B cell (primary cell): ENCODE measurements at places on chromosomes 12 and 14. TPM values are rescaled to one million over a fixed set of nuclear protein-coding genes. Genes with fewer than 3 reads are reported as not detected.

The RASAL1 gene
- total RNA-seq = 11.0 and 13.9 TPM in 2 replicates

The RFX4 gene
- not detected in 2 replicates for total RNA-seq

The JPH4 gene
- not detected in 2 replicates for total RNA-seq

The PRKD1 gene
- total RNA-seq = 3.3 and 4.3 TPM in 2 replicates

The PARP11 gene
- 24.3 and 26.3 TPM in 2 replicates for total RNA-seq

The GPR162 gene
- total RNA-seq = not detected in 2 replicates

DNA sequence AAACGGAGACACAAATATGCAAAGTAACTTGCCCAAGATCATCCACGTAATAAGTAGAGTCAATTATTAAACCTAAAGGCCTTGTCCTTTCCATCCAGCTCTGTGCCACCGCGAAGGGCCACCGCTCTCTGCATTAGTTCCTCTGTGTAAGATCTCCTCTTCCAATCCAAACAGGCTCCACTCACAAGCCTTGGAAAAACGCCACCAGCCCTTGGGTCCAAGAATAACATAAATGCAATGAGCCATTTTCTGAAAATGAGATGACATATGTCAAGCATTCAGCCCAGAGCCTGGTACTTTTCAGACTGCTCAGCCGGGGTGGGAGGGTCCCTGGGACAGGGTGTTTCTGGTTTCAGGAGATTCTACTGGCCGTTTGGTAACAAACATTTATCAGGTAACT lies 30.0 kb downstream of the DGLUCY start:
- H3K27me3 ChIP-seq = no peaks in the 10 kb centered on the region
- H3K36me3 ChIP-seq = no peaks in the 10 kb centered on the region

DNA sequence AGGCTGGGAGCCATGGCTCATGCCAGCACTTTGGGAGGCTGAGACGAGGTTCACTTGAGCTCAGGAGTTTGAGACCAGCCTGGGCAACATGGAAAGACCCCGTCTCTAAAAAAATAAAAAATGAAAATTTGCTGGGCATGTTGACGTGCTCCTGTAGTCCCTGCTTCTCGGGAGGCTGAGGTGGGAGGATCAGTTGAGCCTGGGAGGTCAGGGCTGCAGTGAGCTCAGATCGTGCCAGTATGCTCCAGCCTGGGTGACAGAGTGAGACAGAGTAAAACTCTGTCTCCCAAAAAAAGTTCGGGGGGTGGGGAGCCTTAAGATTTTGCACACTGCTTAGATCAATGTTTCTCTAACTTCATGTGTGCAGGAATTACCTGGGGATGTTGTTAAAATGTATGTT lies 30.9 kb downstream of the ATP2A2 start:
- peaks cover 3% of the 10 kb centered on the region for H3K36me3 ChIP-seq
- DNase-seq = no peak
- H3K4me3 ChIP-seq = no peak overlapping the region
- H3K27ac ChIP-seq = peak overlapping the region; percentile 13

DNA sequence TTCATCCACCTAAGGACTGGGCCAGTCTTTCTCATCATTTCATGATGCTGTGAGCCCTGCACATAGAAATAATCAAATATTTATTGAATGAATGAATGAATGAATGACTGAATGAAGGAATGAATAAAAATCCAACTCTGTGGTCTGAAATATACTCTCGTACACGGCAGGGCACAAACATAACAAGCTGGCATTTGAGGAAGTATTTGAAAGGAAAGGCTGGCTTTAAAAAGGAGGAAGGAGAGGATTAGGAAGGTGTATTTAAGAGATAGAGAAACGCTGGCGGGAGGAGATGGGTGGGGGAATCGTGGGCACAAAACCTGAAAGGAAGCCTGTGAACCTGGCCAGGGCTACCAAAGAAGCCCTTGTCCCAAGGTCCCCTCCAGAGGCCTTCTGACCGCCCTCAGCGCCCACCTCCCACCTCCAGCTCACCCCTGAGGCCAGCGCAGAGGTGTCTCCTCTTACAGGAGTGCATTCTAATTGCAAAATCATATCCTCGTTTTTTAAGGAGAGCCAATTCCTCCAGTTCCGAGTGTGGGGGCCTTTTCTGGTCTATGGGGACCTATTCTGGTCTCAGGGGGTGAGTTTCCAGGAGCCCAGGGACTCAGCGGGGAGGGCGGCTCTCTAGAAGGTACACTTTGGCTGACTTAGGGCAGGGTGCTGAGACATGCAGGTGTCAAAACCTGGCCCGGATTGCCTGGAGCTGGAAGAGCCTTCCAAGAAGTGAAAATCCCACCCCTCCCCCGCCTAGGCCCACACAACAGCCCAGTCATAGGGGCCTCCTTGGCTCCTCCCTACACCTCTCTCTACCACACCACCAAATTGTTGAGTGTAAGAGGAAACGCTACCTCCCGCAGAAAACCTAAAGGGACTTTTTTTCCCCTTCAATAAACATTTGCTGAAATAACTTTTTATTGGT lies 8.7 kb upstream of the JDP2 start:
- no peak overlapping the region for H3K4me3 ChIP-seq
- no peak overlapping the region for H3K27ac ChIP-seq
- peak; percentile 50 for DNase-seq
- no peaks in the 10 kb centered on the region for H3K27me3 ChIP-seq

- H3K27me3 ChIP-seq = no peaks in the 10 kb centered on the region
- DNase-seq = no peak
- no peak overlapping the region for H3K27ac ChIP-seq
- H3K36me3 ChIP-seq = no peaks in the 10 kb centered on the region
- H3K4me3 ChIP-seq = no peak overlapping the region
- H3K4me1 ChIP-seq = no peaks in the 10 kb centered on the region
Observed at GRCh38 chr12:67681105-67681778, 32.7 kb downstream of the DYRK2 start.

- H3K4me1 ChIP-seq = no peaks in the 10 kb centered on the region
- H3K27me3 ChIP-seq = no peaks in the 10 kb centered on the region
- DNase-seq = no peak
- no peaks in the 10 kb centered on the region for H3K36me3 ChIP-seq
- no peak overlapping the region for H3K4me3 ChIP-seq
Observed at GRCh38 chr14:73809391-73809790, 42.2 kb upstream of the PTGR2 start.

GRCh38 chr12:34400986-34401658 lies 378.8 kb downstream of the ALG10 start:
- peak; percentile 1 for DNase-seq
- no peaks in the 10 kb centered on the region for H3K4me1 ChIP-seq
- H3K27ac ChIP-seq = no peak overlapping the region

GRCh38 chr12:83514372-83514771 lies 827.7 kb downstream of the TMTC2 start:
- H3K4me3 ChIP-seq = no peak overlapping the region
- no peaks in the 10 kb centered on the region for H3K4me1 ChIP-seq
- no peak for DNase-seq
- no peaks in the 10 kb centered on the region for H3K36me3 ChIP-seq

- peaks cover 4% of the 10 kb centered on the region for H3K36me3 ChIP-seq
- peaks cover 6% of the 10 kb centered on the region for H3K4me1 ChIP-seq
- H3K27me3 ChIP-seq = no peaks in the 10 kb centered on the region
- no peak overlapping the region for H3K4me3 ChIP-seq
- peak; percentile 81 for DNase-seq
Observed at GRCh38 chr14:20327005-20327869, 5.8 kb downstream of the CCNB1IP1 start.

DNA sequence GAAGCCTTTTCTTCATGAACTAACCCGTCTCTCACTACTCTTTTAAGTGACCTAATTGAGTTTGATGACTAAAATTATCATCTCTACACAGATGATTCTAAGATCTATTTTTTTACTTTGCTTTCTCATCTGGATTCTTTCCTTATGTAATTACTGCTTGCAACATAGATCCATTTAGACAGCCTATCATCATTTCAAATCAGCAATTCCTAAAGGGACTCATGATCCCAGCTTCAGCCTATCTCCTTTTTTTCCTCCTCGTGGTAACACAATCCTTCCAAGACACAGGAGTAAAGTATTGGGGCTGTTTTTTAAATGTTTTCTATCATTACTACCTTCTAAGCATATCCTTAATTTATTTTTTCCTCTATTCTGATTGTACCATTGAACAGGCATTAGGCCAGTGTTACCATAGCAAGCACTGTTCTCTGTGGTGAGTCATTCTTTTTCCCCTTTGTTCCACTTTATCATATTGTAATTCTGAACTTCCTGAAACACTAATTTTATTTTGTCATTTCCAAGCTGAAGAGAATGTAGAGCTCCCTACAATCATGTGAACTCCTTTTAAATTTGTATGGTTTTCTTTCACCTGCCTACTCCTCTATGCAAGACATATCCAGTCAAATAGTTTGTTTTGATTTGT lies 190.4 kb upstream of the FAR2 start:
- no peak overlapping the region for H3K27ac ChIP-seq
- no peaks in the 10 kb centered on the region for H3K36me3 ChIP-seq
- no peaks in the 10 kb centered on the region for H3K4me1 ChIP-seq
- no peak for DNase-seq

DNA sequence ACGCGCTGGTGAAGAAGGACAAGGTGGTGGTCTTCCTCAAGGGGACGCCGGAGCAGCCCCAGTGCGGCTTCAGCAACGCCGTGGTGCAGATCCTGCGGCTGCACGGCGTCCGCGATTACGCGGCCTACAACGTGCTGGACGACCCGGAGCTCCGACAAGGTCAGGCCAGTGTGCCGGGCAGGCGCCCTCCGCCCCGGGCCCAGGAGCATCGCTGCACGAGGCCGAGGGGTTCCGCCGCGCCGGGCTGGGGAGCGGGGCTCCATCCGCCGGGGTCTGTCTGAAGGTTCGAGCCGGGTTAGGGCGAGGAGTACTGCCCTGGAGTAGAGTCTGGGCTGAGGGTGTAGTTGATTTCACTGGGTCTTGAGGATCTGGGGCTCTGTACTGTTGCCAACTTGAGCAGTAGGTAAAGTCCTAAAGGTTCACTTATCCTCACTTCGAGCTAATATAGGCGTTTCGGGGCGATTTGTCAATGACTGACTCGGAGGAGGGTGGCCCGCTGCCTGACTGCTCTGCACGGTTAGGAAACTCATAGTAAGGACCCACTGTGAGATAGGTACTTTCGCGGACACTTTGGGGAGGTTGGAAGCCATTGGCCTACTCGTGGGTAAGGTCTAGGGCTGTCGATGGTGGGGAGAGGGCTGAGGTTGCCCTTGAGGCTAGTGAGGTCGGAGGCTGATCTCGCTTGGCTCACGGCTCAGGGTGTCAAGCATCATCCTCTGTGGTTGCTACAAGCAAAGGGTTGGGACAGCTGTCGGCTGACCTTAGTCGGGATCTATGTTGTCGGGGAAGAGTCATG lies 574 bp downstream of the GLRX5 start:
- peak overlapping the region; percentile 54 for H3K4me3 ChIP-seq
- H3K27ac ChIP-seq = no peak overlapping the region
- peak; percentile 30 for DNase-seq
- H3K36me3 ChIP-seq = peaks cover 10% of the 10 kb centered on the region
- H3K4me1 ChIP-seq = peaks cover 36% of the 10 kb centered on the region

DNA sequence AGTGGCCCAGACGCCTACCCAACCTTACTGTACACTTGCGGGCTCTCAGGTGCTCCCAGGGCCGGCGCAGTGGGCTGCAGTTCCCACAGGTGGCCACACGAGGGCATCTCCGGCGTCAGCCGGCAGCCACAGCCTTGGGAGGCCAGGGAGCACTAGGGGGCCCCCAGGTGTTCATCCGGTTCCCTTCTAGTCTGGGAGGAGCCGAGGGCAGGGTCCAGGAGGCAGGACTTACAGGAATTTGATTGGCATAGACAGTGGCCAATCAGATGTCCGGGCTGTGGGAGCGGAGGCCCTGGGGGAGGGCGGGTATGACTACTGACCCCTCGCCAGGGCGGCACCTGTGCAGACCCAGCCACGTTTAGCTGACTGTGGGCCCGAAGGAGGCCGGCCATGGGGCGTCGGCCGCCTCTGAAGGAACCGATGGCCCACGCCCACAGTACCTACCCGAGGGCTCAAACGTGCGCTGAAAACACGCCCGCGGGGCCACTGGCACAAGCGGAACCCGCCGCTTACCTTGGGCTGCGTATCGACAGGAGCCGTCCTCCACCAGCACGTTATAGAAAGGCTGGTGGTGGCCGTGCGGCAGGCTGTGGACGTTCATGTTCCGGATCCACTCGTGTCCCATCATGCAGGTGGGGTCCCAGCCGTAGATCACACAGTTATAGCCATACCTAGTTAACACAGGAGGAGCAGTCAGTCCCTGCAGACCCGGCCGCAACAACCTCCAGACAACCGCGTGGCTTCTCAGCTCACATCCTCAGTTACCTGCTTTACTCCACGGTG lies 34.8 kb downstream of the FBXO21 start:
- no peaks in the 10 kb centered on the region for H3K4me1 ChIP-seq
- DNase-seq = peak; percentile 71
- peaks cover 88% of the 10 kb centered on the region for H3K36me3 ChIP-seq

GRCh38 chr12:53299101-53299453 lies 418 bp upstream of the MYG1 start:
- H3K4me1 ChIP-seq = peaks cover 51% of the 10 kb centered on the region
- peaks cover 5% of the 10 kb centered on the region for H3K36me3 ChIP-seq
- no peak for DNase-seq
- H3K4me3 ChIP-seq = peak overlapping the region; percentile 83
- H3K27ac ChIP-seq = peak overlapping the region; percentile 65

GRCh38 chr12:122584177-122584863 lies 57.3 kb downstream of the KNTC1 start:
- no peak overlapping the region for H3K27ac ChIP-seq
- H3K4me3 ChIP-seq = no peak overlapping the region
- no peaks in the 10 kb centered on the region for H3K4me1 ChIP-seq
- peaks cover 12% of the 10 kb centered on the region for H3K36me3 ChIP-seq
- DNase-seq = no peak
- no peaks in the 10 kb centered on the region for H3K27me3 ChIP-seq

DNA sequence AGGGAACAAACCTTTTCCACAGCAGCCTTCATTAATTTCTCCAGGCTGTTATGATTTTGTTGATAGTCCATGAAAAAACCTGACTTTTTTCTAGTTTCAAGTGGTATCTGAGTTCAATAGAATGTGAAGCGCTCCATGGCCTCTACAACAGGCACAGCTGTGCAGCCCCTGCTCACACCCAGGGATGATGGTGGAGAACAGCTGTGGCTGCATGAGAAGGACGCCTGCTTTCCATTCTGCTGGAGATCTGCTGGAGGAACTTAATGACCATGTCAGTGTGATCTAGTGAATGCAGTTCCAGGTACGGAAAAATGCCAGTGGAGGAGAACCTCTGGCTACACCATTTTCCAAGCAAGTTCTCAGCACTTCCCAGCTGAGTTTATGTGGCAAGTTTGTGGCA lies 80.6 kb downstream of the PIWIL1 start:
- no peaks in the 10 kb centered on the region for H3K4me1 ChIP-seq
- H3K36me3 ChIP-seq = no peaks in the 10 kb centered on the region
- H3K27me3 ChIP-seq = no peaks in the 10 kb centered on the region
- no peak overlapping the region for H3K4me3 ChIP-seq
- no peak for DNase-seq
- no peak overlapping the region for H3K27ac ChIP-seq

GRCh38 chr12:79409562-79409961 lies 281.2 kb downstream of the PAWR start:
- H3K4me3 ChIP-seq = no peak overlapping the region
- DNase-seq = no peak
- no peaks in the 10 kb centered on the region for H3K36me3 ChIP-seq
- H3K27ac ChIP-seq = no peak overlapping the region

- DNase-seq = no peak
- H3K27me3 ChIP-seq = no peaks in the 10 kb centered on the region
- no peaks in the 10 kb centered on the region for H3K36me3 ChIP-seq
- H3K4me3 ChIP-seq = no peak overlapping the region
- H3K27ac ChIP-seq = no peak overlapping the region
- no peaks in the 10 kb centered on the region for H3K4me1 ChIP-seq
Observed at GRCh38 chr12:58161773-58162172, 220.4 kb downstream of the ATP23 start.
